ENCODE measurements at places on chromosomes 3 and 15.

GRCh38 chr3:71111784-71112440, 471.6 kb downstream of the FOXP1 start:
- no peak for DNase-seq

- DNase-seq = no peak
Measured at GRCh38 chr15:51460796-51461195, 119.3 kb downstream of the GLDN start.

DNA sequence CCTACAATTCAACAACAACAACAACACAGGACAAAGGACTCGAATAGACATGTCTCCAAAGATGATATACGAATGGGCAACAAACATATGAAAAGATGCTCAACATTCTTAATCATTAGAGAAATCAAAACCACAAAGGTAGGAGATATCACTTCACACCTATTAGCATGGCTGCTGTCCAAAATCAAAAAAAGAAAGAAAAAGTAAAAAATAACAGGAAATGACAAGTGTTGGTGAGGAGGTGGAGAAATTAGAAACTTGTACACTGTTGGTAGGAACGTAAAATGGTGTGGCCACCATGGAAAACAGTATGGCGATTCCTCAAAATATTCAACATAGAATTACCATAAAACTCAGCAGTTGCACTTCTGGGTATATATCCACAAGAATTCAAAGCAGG, 312.3 kb upstream of the STT3B start:
- DNase-seq = no peak

GRCh38 chr3:125957674-125958510, 11.1 kb upstream of the ROPN1B start:
- no peak for DNase-seq

- no peak for DNase-seq
Measured at GRCh38 chr3:185263423-185263822, 9.6 kb upstream of the EHHADH start.

All from stimulated activated naive CD4-positive, alpha-beta T cell (primary cell).